Activated CD8-positive, alpha-beta memory T cell treated with anti-CD3 and anti-CD28 coated beads for 4 hours (primary cell): ENCODE measurements at places on chromosomes 4 and X.

GRCh38 chr4:149823769-149824221 is 8.2 kb upstream of the IQCM start:
- DNase-seq: no peak

DNA sequence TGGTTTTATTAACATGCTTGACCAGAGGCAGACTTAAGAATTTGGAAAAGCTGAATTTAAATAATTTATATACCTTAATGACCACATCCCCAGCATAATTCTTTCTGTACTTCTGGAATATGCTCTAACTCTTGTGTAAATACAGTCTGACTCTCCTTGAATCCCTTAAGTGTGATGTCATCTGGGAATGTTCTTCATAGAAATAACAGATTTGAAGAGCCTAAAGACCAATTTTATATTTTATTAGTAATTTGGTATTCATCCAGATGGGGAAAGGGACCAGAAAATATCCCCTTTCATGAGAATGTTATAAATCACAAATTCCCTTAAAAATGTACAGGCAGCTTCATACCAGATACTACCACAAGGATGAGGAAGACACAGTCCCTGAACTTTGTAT is 58.3 kb downstream of the KCNIP4 start:
- DNase-seq: no peak

DNA sequence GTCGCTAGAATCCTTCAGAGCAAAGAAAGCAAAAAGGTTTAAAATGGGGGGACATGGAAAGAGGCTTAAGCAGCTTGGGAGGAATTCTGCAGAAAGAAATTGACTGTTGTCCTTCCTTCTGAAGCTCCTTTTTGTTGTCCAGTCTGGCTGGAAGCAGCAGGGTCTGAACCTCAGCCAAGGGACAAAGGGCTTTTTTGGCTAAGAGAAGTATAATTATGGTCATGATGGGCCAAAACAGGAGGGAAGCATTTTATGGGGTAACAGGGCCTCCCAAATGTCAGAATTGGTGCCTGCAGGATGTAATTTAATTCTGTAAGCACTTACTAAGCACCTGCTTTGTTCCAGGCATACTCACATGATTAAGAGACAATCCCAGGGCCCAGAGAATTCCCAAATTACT is 74.2 kb upstream of the CPEB2 start:
- no peak for DNase-seq

GRCh38 chr4:152278505-152279233 is 257.2 kb downstream of the FBXW7 start:
- no peak for DNase-seq

DNA sequence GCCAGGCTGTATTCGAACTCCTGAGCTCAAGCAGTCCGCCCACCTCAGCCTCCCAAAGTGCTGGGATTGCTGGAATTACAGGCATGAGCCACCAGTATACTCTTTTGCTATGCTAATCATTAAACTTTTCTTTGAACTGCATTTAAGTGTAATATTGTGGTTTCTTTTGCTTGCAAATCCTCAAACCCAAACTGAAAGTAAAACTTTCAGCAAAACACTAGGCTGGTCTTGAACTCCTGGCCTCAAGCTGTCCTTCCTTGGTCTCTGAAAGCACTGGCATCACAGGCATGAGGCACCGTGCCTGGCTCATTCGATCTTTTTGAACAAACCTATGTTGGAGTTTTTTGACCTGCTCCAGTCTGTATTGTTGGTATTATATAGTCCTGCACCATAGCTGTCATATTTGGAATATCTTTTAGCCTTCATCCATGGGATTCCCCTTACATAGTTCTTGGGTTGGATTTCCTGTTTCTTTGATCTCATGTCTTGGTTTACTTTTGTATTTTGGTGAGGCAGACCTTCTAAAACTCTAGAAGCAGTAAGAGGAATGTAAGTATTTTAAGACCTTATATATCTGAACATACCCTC is 34.1 kb downstream of the MOB1B start:
- no peak for DNase-seq

- no peak for DNase-seq
These were observed 400.7 kb upstream of the FAT1 start for GRCh38 chr4:187124331-187124730.

DNA sequence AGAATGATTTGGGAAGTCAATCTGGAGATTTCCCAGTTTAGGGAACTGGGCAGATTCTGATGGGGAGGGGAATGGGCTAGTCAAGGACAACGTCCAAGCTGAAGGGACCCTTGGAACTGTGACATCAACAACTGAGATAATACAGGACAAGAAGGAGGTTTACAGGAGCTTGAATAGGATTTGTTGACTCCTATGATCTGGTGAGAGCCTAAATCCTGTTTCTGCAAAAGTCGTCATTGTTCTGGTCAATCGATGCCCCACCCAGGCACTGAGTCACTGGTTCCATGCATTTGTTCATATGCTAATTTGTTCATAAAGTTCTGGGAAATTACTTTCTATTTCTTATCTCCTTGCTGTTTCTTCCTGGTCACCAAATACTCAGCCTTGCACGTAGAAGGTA is 15.3 kb upstream of the PDGFRA start:
- no peak for DNase-seq

DNA sequence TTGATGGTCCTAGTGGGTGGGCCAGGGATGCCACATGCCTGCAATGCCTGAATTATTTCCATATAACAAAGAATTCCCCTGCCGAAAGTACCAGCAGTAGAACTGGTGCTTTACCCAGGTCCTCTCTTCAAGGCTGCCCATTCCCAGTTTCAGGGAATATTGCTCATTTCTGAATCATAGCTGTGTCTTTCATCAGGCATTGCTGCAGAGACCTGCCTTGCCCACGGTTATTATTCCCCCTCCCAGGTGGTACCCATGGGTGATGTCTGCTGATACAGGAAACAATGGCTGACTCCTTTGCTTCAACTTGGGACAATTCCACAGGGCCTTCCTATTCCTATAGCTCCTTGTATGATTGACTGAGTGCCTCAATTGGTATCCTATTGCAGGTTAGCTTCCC is 9.7 kb upstream of the IQCM start:
- DNase-seq: no peak

DNA sequence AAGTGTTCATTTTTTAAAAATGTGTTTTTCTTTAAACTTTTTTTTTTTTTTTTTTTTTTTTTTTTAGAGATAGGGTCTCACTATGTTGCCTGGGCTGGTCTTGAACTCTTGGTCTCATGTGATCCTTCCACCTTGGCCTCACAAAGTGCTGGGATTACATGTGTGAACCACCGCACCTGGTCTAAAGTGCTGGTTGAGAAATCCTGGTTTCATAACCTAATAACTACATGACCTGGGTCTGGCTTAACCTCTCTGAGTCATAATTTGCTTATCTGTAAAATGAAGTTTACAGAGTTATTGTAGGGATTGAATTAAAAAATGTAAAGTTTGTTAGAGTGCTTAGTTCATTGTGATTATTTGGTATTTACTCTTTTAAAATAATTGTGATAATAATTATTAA is 5.2 kb downstream of the HSD17B13 start:
- no peak for DNase-seq

- no peak for DNase-seq
These were observed 148.0 kb upstream of the F9 start for GRCh38 chrX:139382529-139382928.

DNA sequence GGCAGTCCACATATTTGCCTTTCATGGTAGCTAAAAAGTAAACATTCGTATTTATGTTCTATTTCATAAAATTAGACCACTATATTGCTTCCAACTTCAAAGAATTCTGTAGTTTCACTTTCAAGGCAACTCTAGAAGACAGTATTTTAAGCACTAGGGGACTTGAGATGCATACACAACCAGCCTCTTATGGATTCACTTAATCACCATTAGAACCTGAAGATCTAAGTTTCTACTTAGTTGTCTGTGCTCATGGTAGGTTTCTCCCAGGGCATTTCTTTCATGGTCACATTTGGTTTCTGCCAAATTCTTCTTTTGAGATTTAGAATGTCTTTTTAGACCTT is 209.9 kb upstream of the HCCS start:
- no peak for DNase-seq

DNA sequence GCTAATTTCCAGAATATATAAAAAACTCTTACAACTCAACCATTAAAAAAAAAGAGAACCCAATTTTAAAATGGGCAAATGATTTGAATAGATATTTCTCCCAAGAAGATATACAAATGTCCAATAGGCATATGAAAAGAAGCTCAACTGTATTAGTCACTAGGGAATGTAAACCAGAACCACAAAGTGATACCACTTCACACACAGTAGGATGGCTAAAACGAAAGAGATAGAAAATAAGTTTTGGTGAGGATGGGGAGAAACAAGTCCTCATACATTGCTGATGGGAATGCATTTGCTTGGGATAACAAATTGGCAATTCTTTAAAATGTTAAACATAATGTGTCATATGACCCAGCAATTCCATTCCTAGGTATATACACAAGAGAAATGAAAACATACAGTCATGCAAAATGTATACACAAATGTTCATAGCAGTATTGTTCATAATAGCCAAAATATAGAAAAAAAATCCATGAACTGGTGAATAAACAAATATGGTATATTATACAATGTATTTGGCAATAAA is 5.7 kb downstream of the TCEAL3 start:
- DNase-seq: no peak

DNA sequence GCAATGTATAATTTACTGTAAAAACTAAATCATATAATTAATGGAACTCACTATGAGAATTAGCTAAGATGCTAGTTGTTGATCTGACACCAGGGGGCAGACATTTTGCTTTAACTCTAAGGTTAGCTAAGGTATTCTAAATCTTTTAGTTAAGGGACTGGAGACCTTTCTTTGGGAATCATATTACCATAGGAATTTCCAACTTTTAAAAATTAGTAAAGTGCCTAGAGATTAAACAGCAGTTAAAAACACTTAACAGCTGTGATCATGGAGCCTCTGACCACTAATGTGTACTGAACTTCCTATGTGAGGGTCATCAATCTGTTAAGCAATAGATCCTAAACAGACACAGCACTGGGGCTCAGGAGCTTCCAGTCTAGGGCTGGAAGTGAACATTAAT is 226.6 kb downstream of the NSUN7 start:
- DNase-seq: no peak

DNA sequence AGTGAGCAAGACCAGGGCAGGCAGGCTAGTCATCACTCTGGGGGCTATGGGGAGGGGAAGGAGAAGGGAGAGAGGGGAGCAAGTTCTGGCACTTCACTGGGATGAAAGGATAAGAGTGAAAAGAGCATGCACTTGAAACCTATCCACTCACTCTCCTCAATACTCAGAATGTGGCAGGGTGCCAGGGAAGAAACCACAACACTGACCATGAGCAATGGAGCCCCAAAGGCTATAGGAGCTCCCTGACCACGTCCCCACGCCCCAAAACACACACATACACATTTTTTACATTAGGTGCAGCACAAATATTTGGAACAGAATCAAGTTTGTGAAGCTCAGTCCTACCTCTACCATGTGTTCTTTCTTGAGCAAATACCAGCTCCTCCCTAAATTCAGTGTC is 132.2 kb downstream of the IDS start:
- no peak for DNase-seq

DNA sequence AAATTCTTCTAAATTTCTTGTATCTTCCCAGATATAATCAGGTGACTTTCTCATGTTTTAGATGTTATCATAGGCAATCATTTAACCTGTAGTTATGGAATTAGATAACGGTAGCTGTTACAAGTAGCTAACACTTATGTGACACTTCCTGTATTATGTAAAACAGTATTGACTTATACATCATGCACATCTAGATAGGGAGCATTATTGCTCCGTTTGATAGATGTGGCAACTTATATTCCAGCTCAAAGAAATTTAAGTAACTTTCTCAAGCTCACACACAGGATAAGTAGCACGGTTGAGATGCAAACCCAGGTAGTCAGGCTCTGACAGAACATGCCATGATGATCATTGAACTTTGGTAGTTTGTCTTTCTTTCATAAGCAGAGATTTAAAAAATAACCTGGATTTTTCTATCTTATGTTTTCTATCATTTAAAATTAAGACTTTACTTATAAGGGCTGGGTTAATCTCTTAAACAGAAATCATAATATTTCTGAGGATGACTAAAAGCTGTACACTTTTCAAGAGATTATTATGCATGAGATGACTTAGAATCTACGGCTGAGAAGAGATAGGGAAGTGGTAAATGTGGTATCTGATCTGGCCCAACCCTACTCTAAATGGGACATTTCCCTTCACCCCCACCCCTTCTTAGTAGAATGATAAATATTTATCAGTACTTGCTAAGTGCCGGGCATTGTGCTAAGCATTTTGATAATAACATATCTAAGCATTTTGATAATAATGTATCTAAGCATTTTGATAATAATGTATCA is 69.1 kb upstream of the HPGD start:
- DNase-seq: no peak

- no peak for DNase-seq
These were observed 72.5 kb downstream of the PRPS1 start for GRCh38 chrX:107700790-107701189.

DNA sequence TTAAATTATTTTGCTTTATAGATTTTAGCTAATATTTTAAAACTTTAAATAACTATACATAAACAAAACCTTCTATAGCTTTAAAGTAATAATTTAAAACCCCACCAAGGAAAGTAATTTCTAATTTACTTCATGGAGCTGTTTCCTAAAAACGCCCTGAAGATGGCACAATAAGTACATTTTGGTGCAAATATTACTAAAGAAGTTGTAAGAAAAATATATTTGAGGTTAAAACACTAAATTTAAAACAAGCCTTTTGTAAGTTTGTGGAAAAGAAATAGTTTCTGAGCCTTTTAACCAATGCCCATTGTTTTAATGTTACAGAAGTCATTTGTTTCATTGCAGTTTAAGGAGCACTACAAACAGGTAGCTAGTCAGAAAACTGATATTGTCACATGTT is 137.4 kb upstream of the AGA start:
- DNase-seq: no peak

GRCh38 chr4:36043901-36044300 is 200.4 kb downstream of the ARAP2 start:
- no peak for DNase-seq

DNA sequence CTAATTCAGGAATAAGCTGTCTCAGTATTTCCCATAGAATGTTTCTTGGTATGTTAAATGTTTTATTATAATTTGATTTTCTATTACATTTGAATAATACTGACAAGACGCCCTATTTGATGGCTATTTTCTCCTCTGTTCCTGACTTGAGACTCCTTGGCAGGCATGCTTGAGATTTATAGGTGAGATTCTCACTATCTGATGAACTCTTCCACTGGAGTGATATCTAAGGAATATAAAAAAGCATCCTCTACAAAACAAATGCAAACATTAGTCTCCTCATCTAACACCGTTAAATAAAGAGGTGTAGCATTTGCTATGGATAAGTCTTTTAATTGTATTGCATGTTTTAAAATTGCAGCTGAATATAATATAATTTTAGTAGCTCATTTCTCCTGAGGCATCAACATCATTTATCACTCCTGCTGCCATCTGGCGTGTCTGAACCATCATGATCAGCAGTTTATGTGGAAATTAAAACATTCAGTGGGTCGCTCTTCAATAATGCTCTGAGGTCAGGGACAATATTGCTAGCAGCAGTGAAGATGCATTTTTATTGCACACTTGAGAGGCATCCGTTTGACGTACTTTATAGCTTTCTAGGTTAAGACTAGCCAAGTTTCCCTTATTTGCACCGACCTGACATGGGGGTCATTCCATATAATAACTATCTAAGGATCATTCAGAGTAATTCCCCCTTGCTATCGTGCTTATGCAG is 210.4 kb upstream of the GALNTL6 start:
- no peak for DNase-seq

- no peak for DNase-seq
These were observed 64.8 kb upstream of the RAB33B start for GRCh38 chr4:139389102-139389501.
